Urothelium cell line (cell line): ENCODE measurements at places on chromosomes 7 and 10.

DNA sequence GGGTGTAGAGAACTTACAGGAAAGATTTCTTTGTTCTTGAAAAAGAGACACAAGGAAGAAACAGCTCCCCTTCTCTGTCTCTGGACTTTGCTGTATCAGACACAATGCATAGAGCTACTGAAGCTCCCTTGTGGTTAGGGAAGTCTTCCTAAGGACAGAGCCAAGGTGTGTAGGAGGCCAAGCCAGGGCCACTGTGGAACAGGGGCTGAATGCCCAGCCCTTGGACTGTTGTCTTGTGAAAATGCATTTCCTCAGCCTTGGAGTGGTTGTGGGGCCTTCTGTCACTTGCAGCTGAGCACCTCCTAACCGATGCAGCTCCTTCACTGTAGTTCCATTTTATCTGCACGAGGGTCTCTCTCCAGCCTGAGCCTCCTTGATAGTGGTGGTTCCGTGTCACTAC lies 353.4 kb downstream of the CCSER2 start:
- no peak for DNase-seq

DNA sequence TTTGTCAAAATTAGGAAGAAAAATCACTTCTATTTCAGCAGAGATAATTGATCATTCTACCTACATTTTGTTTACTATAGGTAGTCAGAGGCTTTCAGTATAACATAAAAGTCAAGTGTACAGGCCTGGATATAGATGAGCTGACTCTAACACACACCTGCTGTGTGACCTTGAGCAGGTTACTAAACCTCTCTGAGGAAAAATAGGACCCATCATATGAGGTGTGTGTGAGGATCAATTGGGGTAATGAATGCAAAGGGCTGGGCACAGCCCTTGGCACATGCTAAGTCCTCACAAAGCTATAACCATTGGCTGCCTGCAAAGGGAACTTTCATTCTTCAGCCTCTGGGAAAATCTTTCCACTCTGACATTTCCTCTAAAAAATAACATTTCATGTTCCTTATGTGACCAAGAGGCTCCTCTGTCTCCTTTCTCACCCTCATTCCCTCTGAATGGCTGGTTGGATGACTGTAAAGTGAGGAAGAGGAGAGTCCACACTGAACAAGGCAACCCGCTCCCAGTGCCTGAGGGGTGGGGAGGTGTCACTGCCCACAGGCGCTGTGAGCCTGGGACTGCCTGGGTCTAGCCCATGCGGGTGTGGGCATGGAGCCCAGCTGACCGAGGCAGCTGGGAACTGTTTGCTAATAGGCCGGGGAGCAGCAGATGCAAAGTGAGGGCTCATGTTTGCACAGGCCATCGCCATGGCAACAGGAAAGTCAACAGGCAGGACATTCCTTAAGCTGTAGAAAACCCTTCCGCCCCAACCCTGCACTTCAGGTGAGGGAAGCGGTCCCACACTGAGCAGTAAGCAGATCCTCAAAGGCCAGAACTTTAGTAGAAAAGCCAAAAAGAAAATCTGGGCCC lies 36.8 kb downstream of the MYOF start:
- peak; percentile 91 for DNase-seq

DNA sequence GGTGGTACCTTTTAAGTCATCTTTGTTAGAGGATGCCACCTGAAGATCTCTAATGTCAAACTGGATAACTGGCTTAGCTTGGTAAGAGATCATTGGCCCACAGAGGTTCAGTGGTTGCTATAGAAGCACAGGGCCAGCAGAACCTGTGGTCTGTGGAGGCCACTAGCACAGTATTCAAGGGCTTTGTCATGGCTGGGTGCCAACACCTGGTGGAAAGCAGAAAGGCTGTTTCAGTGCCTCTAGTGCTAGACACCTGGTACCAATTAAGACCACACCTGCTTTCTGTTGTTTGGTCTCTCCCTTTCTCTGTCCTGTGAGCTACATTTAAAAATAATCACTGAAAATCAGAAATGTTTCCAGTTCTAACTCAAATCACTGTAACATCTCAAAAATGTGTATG lies 10.0 kb upstream of the PCGF5 start:
- no peak for DNase-seq

DNA sequence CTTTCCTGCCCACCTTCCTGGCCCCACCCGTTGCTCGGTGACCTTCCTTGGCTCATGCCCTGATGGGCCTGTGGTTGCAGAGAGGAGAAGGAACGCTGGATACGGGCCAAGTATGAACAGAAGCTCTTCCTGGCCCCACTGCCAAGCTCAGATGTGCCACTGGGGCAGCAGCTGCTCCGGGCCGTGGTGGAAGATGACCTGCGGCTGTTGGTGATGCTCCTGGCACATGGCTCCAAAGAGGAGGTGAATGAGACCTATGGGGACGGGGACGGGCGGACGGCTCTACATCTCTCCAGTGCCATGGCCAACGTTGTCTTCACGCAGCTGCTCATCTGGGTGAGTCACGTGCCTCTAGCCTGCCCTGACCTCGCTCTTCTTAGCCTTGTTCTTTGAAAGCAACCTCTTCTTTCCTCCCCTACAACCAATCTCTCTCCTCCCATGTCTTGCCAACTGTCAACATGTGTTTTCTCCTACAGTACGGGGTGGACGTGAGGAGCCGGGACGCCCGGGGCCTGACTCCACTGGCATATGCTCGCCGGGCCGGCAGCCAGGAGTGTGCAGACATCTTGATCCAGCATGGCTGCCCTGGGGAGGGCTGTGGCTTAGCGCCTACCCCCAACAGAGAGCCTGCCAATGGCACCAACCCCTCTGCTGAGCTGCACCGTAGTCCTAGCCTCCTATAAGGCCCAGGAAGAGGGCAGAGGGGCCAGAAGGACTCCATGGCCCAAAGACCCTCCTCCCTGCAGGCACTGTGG lies 24.1 kb downstream of the GBX1 start:
- DNase-seq, result no peak

DNA sequence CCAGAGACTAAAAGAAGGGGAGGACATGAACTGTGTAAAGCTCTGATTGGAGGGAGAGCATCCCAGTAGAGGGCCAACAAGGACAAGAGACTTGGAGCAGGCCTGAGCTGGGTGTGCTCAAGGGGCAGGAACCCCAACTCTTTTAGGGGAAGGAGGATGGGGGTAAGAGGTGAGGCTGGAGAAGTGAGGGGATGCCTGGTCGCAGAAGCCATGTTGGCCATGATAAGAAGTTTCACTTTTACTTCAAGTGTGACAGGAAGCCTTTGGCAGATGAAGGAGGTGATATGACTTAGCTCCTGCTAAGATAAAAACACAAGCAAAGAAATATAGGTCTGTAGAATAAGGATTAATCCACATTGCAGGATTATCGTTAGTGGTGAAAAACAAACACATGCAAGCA lies 208.3 kb downstream of the JAZF1 start:
- no peak for DNase-seq

- DNase-seq, result no peak
These were observed 32.6 kb downstream of the GSDME start for GRCh38 chr7:24724451-24725190.

GRCh38 chr7:24381894-24382505 lies 98.0 kb downstream of the NPY start:
- peak; percentile 54 for DNase-seq

GRCh38 chr7:130566168-130566897 lies 74.4 kb downstream of the MEST start:
- no peak for DNase-seq

GRCh38 chr10:30178356-30178964 lies 119.1 kb upstream of the JCAD start:
- no peak for DNase-seq

DNA sequence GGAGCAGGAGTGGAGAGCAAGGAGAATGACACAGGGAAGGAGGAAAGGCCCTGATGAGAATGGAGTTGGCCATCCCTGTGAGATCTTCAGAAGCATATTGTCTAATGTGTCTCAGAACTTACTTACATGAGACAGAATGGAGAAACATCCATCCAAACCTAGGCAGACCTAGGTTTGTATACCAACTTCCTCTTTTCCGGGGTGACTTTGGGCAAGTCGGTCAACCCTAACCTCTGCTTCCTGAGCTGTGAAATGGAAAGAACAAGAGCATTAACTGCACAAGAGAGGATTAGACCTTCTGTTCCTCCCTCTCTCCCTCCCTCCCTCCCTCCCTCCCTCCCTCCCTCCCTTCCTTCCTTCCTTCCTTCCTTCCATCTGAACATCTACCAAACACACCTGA lies 4.5 kb downstream of the GHRHR start:
- no peak for DNase-seq

DNA sequence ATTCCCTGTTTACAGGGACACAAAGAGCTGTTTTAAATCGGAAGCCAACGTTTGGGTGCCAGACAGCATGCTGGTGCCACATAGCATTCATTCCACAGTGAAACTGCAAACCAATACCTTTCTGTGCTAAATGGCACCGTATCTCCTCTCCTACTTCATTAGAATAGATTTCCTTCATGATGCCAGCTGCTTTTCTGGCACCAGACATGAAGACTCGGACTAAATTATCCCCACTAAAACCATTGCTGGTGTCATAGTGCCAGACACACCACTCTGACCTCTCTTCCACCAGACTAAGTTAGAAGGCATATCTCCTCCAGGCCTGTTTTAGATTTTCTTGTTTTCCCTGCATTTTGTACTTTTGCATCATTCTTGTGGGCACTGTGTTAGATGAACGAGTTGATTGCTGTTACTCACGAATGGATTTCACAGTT lies 155.1 kb downstream of the ETV1 start:
- no peak for DNase-seq

DNA sequence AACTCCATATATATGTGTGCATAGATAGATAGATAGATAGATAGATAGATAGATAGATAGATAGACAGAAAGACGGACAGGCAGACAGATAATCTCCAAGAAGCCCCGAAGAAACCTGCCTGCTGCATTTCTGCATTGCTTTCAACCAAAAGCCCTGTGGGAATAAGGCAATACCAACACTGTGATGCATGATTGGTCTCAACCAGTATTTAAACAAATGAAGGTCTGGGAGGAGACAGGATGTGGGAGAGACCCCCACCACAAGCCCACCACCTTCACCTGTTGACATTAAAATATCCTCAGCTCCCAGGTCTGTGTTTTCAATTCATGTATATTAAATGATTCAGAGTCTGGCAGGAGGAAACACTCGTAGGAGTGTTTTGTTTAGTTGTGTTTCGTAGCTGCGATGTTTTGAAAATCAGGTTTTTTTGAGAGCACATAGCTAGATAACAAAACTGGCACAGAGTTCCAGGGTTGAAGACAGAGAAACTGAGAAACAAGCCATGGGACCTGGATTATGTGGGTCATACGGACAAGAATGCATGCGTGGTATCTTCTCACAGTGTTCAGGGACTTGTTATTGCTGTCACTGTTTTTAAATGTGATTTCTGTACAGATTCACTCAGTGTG lies 200.7 kb upstream of the AHR start:
- no peak for DNase-seq

DNA sequence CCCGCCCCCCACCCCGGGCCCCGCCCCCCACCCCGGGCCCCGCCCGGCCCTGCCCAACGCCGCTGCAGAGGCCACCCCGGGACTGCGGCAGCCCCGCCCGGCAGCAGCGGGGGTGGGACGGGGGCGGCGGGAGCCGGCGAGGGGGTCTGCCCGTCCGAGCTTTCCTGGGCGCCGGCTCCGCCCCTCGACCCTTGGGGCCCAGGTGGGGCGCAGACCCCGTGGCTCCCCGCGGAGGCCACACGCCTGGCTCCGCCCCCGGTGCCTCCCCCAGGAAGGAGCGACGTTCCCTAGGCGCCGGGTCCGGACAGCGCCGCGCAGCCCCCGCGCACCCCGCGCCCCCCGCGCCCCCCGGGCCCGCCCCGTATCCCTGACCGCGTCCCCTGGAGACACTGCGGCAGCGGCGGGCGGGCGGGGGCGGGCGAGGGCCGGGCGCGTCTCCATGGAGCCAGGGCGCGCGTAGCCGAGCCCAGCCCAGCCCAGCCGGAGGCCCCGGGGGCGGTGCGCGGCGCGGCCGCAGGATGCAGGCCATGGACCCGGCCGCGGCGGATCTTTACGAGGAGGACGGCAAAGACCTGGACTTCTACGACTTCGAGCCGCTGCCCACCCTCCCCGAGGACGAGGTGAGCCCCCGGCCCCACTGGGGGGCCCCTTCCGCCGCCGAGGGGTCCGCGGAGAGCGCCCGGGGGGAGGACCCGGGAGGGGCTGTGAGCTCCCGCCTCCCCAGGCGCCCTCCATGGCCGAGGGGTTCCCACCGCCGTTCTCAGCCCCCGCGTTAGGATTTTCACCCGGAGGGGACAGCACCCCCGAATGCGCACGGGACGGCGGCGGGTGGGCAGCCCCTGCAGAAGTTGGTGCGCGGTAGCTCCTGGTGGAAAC lies at the start of gene KNDC1:
TSS of gene KNDC1 (plus strand) at position 270 of the 876 bp plus-strand sequence. CDS start at position 519, 249 bp downstream.
- DNase-seq, result peak; percentile 76
